ENCODE measurements at places on chromosomes 1 and 21.

DNA sequence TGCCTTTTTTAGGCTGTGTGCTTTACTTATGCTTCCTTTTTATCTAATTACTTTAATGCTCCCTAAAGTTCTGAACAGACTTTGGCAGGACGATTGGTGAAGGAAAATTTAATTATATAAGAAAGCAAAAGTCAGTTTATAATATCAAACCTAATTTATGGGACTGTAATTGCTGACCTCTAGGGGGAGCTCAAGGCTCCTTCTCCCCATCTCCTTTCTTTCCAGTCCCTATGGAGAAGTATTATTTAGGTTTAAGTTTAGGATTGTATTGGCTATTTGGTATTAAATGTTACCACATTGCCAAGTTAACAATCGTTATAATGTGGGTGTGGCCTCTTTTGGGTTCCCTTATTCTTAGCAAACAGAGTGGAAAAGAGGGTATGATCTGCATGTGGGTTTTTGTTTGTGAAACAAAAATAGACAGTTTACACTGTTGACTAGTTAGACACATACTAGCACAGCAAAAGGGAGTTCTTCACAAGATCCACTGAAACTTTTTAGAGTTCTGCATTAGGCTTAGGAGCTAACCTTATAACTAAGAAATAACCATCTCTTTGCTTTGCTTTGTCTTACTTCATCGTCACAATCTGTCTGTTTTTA is 48.2 kb upstream of the TNFSF4 start:
- DNase-seq = peak; percentile 35

- no peak for DNase-seq
Measured at GRCh38 chr1:188877668-188878067, 1600.0 kb downstream of the BRINP3 start.

GRCh38 chr1:160205242-160206035 is at the start of gene PEA15:
PEA15 (plus strand) TSS chr1:160205384; CDS start chr1:160211545, 6,161 bp downstream.
- peak; percentile 85 for DNase-seq

- peak; percentile 84 for DNase-seq
Measured at GRCh38 chr1:95116580-95117206, 462 bp upstream of the TLCD4 start.

DNA sequence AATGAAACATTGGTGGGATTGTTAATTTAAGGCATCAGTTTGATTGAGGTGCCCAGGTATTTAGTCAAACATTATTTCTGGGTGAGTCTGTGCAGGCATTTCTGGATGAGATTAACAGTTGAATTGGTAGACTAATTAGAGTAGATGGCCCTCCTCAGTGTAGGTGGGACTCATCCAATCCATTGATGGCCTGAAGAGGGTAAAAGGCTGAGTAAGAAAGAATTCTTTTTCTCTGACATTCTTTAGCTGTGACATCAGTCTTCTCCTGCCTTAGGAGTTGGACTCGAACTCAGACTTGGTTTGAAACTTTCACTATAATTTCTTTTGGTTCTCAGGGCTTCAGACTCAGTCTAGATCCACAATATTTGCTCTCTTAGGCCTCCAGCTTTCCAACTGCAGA is 59.6 kb upstream of the ADAMTS5 start:
- DNase-seq = no peak

GRCh38 chr1:109163551-109163950 is 49.6 kb downstream of the ELAPOR1 start:
- no peak for DNase-seq

DNA sequence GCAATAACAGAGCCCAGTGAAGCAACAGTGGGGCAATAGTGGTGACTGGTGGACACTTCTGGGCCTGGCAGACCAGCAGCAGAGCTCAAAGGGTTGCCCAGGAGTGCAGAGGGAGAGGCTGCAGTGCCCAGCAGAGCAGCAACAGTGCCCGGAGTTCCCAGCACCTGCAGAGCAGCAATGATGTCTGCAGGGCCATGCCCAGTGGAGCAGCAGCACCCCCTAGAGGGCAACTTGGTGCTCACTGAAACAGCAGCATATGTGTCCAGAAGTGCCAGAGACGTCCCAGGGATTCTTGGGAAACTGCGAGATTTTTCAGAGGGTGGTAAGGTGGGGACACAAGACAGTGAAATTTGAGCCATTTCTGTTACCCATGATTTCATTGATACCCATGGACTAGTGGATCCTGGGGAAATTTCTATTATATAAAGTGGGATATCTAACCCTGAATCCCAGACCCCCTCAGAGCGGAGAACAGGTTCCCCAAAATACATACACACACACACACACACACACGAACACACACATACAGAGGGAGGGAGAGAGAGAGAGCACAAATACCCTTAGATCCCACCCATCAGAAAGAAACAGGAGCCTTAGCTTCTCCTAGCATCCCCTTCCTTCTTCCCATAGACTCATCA is 156.9 kb upstream of the GJB5 start:
- peak; percentile 67 for DNase-seq

GRCh38 chr1:65424573-65424889 is 4.1 kb downstream of the LEPR start:
- no peak for DNase-seq

DNA sequence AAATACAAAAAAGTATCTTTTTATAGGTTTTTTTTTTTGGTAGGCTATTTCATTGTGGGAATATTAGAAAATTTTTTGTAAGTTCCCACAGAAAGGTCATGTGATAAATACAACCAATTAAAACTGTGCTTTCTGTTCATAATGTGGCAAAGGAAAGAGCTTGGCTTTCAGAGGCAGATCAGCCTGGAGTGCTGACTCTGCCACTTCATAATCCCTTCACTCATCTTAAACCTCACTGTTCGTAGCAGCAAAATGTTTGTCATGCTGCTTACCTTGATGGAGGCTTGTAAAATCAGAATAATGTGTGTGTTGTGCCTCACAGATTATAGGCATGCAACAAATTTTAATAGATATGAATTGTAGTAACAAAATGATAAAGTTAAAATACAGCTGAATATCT is 176.8 kb downstream of the ZP4 start:
- DNase-seq = no peak

GRCh38 chr1:51686450-51686849 is 69.6 kb downstream of the OSBPL9 start:
- DNase-seq = no peak

DNA sequence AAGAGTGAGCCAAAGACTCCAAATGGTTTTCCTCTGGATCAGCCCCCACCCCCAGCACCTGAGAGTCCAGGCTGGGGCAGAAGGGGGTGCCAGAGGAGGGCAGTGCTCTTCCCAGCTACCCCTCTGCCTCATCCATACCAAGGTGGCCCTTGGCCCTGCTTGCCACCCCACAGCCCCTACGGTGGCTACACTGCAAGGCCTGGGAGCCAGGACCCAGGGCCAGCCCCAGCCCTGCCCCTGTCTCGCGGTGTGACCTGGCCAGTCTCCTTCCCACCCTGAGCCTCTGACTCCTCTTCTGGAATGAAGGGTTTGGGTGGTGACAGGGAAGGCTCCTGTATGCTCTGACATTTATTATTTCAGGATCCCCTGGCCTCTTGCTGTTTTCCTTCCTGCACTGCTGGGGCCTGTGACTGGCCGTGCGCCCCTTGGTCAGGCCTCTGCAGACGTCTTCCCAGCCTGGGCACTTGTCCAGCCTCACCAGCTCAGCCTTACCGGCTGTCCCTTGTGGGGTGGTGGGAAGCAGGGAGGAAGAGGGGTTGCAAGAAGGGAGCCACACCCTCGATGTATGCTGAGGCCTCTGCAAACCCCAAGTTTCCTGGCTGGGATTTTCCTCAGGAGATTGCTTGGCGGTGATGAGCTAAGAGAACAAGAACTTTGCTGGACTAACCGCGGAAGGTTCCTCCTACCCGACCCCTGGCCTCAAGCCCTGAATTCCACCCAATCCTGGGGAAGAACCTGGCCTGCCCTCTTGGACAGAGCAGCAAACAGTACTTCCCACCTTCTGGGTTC is 13.5 kb downstream of the ASAP3 start:
- DNase-seq = no peak

DNA sequence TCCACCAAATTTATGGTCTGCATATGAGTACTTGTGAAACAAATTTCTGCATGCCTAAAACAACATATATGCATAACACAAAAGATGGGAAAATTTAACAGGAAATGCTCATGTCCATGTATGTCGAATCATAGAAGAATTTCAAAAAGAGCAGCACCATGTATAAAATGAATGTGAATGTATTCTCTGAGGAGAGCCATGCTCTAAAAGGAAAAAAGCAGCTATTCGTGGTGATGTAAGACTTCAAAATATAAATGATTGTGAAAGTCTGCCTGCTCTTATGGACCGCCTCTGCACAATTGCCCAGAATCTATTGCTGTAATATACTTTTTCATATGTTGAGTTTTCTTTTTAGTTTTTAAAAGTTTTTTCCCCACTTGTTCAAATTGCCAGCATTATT is 66.8 kb downstream of the EPB41 start:
- DNase-seq = no peak

DNA sequence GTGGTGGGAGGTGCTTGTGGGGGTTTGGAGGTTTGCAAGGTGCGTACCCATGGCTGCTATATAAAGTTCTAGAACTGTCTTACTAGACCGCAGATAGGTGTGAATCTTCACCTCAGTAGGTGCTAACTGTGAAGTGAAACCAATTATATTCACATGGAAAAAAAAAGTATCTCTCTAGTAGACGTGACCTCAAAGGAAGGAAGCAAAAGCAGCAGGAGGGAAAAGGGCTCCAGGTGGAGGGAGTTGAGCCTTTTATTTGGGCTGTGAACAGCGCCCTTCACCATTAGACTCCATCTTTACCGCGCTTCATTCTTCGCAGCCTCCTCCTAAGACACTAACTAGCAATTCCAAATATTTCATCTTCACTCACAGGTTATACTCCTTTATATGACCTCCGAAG is 129.8 kb downstream of the TBX19 start:
- DNase-seq = no peak

DNA sequence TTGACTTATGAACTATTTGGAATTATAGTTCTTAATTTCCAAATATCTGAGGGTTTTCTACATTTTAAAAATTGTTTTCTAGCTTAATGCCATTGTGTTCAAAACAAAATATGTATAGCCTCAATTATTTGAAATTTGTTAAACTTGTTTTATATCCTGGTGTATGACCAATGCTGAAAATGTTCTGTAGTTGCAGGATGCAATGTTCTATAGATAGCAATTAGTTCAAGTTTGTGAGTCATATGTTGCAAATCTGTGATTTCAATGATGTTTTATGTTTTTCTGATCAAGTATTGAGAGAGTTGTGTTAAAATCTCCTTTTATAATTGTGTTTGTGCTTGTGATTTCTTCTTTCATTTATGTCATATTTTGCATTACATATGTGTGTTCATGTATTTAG is 517.5 kb downstream of the ADGRL2 start:
- no peak for DNase-seq

DNA sequence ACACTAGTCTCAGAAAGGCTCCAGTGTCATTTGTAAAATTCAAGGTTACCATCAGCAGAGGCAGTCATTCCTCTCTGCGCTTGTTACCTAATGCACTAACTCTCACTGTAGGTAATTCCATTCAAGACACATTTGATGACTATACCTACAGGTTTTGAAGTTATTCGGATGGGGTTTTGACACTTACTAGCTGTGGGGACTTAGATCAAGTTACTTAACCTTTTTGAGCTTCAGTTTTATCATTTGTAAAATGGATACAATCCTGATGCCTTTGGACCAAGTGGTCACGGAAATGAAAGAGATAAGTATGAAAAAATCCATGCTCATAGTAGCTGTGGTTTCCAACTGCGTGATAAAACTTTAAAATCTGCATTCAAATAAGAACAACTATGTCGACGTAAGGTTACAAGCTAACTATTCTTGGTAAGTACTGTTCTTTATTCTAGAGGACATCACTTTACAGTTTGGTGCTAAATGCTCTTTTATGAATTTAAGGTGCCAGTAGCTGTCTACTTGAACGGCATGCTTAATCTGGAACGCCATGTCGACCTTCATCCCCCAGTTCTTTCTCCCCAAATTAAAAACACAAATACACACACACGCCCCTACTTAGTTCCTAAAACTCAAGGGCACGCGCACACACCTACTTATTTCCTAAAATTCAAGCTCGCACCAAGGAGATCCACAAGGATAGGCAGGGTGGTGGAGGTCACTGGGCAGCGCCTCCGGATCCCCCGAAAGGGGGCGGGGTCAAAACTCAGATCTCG is 550 bp upstream of the NFYC start:
- no peak for DNase-seq

- DNase-seq = no peak
Measured at GRCh38 chr1:178335426-178335825, 161.3 kb downstream of the CLEC20A start.

DNA sequence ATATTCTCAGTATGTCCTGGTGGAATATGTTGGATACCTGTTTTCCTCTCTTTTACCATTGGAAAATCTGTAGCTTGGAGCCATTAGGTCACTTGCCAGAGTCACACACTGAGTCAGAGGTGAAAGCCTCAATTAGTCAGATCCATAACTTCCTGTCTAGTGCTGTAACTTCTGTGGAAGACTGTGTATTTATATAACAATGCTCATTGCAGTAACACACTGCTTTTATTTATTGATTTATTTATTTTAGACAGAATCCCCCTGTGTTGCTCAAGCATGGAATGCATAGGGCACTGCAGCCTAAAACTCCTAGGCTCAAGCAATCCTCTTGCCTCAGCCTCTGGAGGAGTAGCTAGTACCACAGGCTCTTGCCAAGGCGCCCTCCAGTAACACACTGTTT is 1.3 kb upstream of the DOCK7 start:
- DNase-seq = no peak

GRCh38 chr21:36135391-36136102 is 668 bp downstream of the CBR3 start:
- peak; percentile 76 for DNase-seq

DNA sequence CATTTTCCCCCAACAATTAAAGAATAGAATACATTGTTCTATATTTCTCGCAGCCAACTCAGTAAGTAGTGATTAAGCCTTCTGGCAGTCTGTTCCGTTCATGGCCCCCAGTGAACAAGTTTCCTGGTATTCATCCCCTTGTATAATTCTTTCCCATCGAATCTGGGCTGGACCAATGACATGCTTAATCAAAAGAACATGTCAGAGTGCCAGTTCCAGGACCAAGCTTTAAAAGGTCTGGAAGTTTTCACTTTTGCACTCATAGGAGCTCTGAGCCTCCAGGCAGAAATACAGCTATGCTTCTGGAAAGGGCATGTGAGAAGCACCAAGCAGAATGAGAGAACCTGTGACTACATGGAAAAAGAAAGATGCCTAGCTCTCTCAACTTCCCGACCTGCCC is 22.5 kb upstream of the DPYD start:
- no peak for DNase-seq

- peak; percentile 46 for DNase-seq
Measured at GRCh38 chr1:9181176-9181906, 52.4 kb upstream of the GPR157 start.

Measured in T47D (cell line).